ENCODE measurements at places on chromosomes 1 and 21.
A peak's percentile ranks its signal among the peaks of the same experiment; 100 is the strongest.

DNA sequence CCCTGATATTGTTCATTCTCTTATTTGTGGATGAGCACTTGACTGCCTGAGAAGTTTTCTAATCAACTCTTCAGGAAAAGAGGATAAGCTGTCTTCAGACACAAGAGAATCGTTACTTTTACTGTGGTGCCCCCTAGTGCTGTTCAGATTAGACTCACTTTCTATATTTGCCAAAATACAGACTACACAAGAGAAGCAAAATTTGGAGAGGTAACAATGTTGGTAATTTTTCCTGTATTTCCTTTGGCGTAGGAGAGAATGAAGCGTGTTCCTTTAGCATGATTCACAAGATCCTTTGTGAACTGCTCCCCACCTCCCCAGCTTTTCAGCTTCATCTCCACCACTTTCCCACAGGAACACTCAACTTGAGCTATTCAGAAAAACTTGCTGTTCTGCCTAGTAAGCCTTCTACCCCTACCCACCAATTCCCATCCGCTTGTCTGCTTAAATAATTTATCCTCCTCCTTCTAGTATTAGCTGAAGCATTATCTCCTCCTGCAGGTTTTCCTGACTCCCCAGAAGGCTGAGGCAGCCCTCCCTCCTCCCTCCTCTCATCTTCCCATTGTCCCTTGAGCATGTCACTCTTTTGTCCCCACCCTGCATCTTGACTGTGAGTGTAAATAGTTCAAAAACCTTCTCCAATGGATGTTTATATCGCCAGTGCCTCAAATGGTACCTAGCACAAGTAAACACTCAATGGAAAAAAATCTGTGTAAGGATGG, 4.5 kb downstream of the TNFSF4 start:
- no peak for DNase-seq

DNA sequence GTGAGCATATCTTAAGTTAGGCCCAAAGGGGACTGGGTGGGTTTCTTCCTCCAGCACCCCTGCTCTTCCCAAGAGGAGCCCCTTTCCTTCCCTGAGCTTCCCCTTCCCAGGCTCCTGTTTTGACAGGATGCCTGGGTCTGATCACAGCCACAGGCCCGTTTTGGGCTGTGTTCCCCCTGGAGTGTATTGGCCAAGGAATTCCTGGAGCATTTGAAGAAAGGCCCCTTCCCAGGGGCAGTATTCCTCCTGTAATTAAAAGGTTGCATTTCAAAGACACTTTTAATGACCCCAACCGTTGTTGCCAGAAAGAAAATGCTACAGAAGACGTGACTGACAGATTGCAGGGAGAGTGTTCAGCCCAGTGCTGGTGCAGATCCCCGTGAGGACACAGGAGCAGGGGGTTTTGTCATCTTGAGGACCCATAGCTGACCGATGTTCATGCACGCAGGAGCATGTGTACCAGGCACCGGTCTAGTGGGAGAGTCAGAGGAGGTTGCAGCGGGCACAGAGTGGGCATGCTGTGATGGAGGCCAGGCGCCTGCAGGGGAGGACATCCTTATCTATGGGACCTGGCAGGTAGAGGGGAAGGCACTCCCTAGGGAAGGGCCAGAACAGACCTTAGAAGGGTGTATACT, 19.3 kb upstream of the LBR start:
- DNase-seq = no peak

DNA sequence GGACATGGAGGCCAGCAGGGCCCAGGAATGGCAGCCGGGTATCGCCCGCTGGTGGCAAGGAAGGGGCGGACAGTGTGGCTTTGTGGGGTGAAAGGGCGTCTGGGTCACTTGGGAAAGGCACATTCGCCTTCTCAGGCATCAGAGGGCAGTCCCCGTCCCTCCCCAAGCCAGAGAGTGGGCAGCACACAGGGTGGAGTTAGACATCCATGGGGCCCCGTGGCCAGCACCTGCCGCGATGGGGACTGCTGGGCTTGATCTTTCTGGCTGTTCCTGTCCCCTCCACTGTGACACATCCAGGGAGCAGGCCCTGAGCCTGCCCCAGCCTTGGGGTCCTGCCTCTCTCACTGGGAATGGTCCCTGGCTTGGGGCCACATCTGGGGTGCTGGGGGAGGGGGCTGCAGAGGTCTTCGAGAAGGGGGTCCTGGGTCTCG, 4.0 kb upstream of the TRPM2 start:
- DNase-seq = no peak

GRCh38 chr1:40736085-40736531, 44.6 kb downstream of the NFYC start:
- no peak for DNase-seq

GRCh38 chr1:193058529-193059281, 455 bp downstream of the UCHL5 start:
- DNase-seq = peak; percentile 61

- no peak for DNase-seq
Observed at GRCh38 chr1:70143048-70143659, 62.2 kb downstream of the LRRC40 start.

GRCh38 chr21:45917241-45917640, 64.3 kb upstream of the COL6A1 start:
- DNase-seq = no peak

GRCh38 chr1:77085109-77085508, 134.1 kb downstream of the PIGK start:
- no peak for DNase-seq

DNA sequence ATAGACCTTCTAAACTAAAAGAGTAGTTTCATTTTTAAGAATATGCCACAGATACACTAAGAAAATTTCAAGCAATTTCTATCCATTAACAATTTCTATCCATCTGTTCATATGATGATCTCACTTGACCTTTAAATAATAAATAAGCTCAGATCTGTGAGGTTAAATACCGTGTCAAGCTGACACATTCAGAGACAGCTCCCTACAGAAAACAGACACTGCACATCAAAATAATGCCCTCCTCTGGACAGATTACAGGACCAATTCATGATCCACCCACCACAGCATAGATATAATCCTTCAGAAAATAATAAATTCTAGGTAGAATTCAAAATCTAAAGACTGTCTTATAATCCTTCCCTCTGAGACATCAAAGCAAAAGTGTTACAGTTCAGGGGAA, 49.4 kb upstream of the SEC16B start:
- DNase-seq = no peak

- DNase-seq = no peak
Observed at GRCh38 chr1:48196237-48196636, 26.3 kb upstream of the SLC5A9 start.
